ENCODE measurements at places on chromosomes 1 and 21.

DNA sequence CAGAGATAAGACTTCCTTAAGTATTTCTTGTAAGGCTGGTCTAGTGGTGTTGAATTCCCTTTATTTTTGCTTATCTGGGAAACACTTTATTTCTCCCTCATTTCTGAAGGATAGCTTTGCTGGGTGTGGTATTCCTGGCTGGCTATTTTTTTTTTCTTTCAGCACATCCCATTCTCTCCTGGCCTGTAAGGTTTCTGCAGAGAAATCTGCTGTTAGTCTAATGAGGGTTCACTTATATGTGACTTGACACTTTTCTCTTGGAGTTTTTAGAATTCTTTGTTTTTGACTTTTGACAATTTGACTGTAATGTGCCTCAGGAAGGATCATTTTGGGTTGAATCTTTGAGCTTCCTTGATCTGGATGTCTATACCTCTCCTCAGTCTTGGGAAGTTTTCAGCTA is 61.5 kb downstream of the DIPK1A start:
- no peak for DNase-seq

DNA sequence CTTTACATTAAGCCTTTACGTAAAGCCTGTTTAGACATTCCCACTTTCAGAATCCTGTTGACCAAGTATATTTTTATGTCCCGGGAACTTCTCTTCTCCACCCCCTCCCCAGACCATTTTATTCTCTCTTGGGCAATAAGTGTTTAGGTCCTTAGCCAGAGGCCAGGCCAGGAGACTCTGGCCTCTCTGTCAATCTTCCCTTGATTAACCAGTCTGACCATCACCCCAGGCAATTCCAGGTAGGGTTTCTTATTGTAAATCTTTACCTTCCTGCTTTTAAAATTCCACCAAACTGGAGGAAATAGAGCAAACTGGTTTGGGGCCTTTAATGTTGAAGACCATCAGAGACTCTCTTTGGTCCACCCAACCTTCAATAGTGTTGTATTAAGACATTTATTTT is 12.2 kb upstream of the IFI6 start:
- DNase-seq: no peak

DNA sequence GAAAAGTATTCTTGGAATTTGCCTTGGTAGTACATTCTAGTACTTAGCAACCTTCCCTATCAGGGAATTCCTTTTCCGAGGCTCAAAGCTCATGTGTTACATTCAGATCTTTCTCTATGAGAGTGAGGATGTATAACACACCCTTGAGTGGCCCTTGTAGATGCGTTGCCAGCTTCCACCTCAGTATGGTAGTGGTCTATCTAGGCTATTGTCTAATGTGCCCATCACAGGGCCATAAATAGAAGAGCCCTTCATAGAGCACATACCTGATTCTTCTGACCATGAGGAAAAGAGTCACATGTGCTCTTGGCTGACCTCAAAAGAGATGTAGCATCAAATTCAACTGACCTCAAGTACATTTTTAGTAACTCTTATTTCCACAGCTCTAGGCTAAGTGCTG is 14.0 kb upstream of the ZC3H11B start:
- DNase-seq: no peak

- DNase-seq: no peak
Observed at GRCh38 chr1:77846966-77847365, 41.5 kb upstream of the NEXN start.
